CD4-positive, alpha-beta T cell treated with Interleukin-4 for 4 hours (primary cell): ENCODE measurements at places on chromosomes 11 and 22.

DNA sequence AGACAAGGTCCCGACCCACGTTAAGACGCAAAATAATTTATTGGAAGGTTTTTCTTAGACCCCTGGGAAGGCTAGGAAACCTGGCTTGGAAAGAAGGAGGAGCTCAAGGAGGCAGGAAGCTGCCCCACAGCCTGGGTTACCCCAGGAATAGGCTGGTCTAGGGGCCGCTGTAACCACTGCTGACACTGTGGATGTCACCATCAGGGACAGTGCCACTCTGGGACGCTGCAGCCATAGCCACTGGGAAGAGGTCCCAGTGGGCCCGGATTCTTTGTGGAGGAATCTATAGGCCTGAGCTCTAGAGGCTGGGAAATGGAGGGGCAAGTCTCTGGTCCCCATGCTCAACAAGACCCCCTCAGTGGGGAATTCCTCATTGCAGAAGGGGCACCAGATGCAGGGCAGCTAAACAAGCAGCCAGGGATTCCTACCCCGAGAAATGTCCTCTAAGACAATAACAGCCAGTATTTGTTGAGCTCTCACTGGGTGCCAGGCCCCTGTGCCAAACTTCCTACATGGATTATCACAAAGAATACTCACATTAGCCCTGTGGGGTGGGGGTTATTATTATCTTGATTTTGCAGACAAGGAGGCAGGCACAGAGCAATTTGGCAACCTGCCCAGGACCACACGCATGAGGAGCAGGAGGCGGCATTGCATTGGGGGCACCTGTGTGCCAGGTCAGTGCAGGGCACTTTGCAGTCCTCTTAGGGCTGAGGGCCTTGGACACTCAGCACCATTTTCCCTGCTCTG lies 19.5 kb upstream of the CHKA start:
- DNase-seq: no peak

GRCh38 chr11:39367534-39367933 lies 2091.9 kb downstream of the LRRC4C start:
- DNase-seq: peak; percentile 18

- no peak for DNase-seq
Observed at GRCh38 chr22:32237906-32238305, 17.2 kb downstream of the SLC5A4 start.

DNA sequence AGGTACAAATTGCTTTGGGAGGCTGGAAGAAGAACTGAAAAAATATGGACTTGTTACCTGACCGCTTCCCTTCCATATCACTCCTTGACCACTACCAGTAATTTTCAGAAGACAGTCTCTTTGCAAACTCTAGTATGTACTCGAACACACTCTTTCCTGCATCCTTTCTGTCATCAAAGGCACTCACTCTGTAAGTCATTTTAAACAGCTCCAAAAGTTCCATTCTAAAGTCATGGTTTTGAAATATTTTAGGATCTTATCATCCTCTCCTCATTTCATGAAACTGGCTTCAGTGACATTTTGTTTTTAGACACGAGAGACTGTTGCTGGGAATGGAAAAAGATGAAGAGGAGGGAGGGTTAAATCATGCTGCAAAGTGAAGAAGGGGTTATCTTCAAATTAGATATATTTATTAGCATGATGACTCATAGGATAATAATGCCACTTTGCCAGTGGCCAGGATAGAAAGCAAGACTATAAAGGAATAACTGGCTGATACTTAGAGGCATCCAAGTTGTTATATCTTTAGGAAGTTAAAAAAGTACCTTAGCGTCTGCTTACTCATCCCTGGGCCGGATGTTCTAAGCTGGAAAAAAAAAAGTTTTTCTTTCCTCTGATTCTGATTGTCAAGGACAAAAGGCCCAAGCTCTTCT lies 549.3 kb downstream of the METTL15 start:
- DNase-seq: no peak

- no peak for DNase-seq
Observed at GRCh38 chr11:70145071-70145470, 58.0 kb upstream of the FADD start.

GRCh38 chr11:616320-617198 lies 809 bp upstream of the IRF7 start:
- DNase-seq: no peak

- no peak for DNase-seq
Observed at GRCh38 chr11:29518389-29519174, 498.2 kb downstream of the KCNA4 start.

- DNase-seq: no peak
Observed at GRCh38 chr22:48748113-48748859, 1079.4 kb downstream of the BRD1 start.

GRCh38 chr22:39416319-39416718 lies 16.7 kb downstream of the TAB1 start:
- DNase-seq: no peak

- no peak for DNase-seq
Observed at GRCh38 chr11:67082071-67082791, 25.6 kb downstream of the RHOD start.

- DNase-seq: no peak
Observed at GRCh38 chr11:31259797-31260196, 109.7 kb downstream of the DCDC1 start.

DNA sequence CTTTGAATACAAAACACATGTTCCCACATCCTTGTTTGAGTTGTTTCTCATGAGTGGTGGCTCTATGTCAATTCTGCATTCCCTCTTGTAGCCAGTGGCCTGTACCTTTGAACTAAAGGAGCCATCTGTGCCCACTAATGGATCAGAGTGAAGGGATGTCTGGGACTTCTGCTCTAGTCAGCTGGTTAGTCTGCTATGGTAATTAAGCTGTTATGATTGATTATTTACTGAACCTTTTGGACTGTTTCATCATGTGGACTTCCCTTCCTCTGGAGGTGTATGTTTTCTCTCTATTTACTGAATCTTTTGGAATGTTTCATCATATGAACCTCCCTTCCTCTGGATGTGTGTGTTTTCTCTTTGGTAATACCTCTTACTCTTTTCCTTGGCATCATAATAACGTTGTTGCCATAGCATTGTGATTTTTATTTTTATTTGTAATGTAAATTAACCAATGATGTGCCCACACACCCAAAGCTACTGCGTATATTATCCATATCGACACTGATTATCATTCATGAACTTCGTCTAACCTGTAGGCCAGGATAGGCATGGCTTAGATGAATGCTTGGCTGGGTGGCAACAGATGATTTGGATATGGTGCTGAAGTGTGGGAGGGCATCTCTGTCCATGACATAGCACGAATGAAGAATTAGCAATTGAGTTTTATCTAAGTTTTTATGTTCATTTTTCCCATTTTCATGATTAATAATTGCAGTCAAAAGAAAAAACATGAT lies 112.3 kb upstream of the SORL1-AS1 start:
- DNase-seq: no peak
